Right ventricle myocardium inferior (tissue), 1 donor: ENCODE measurements at places on chromosomes 1 and 21. TPM values are rescaled to one million over a fixed set of nuclear protein-coding genes. Genes with fewer than 3 reads are reported as not detected.
A peak's percentile ranks its signal among the peaks of the same experiment; 100 is the strongest.

GRCh38 chr1:26307363-26307781, 936 bp upstream of the UBXN11 start:
- DNase-seq, result no peak

DNA sequence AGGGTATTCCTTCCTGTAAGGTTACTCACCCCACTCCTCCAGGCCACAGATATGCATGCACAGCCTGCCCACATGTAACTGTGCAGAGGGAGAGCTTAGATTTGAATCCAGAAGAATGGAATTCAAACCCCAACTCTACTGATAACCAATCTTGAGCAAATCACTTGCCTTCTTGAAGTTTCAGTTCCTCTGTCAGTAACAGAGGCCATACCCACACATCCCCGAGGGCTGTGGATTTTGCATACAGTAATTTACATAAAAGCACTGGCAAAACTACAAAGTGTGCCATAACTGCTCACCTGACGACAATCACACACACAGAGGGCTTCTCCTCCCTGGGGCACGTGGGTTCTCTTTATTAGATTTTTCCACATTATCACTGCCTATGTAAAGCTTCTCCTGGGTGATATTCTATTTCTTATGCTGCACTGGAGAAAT, 18.6 kb downstream of the CD247 start:
- no peak for DNase-seq

DNA sequence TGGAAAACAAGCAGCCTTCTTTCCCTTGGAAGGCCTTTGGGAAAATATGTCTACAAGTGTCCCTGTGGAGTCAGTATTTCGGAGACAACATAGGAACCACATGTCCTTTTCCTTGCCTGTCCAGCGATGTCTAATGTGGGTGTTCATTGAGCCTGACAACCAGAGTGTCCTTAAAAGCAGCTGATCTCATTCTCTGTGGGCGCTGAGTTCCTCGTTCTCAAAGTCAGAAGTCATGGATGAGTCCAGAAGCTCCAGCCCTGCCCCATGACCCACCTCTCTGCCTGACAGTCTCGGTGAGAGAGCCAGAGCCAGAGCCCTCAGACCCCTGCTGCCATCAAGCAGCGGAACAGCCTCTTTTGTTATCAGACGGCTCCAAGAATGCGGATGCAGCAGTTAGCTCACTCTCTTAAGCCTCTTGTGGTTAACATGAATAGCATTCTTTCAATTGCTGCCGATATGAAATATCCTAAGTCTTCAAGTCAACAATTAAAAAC, 329.2 kb downstream of the TGFB2 start:
- peak; percentile 22 for DNase-seq

- DNase-seq, result no peak
Observed at GRCh38 chr1:13730291-13730690, 30.3 kb downstream of the PRDM2 start.

- DNase-seq, result no peak
Observed at GRCh38 chr1:4172644-4173599, 272.9 kb upstream of the C1orf174 start.

DNA sequence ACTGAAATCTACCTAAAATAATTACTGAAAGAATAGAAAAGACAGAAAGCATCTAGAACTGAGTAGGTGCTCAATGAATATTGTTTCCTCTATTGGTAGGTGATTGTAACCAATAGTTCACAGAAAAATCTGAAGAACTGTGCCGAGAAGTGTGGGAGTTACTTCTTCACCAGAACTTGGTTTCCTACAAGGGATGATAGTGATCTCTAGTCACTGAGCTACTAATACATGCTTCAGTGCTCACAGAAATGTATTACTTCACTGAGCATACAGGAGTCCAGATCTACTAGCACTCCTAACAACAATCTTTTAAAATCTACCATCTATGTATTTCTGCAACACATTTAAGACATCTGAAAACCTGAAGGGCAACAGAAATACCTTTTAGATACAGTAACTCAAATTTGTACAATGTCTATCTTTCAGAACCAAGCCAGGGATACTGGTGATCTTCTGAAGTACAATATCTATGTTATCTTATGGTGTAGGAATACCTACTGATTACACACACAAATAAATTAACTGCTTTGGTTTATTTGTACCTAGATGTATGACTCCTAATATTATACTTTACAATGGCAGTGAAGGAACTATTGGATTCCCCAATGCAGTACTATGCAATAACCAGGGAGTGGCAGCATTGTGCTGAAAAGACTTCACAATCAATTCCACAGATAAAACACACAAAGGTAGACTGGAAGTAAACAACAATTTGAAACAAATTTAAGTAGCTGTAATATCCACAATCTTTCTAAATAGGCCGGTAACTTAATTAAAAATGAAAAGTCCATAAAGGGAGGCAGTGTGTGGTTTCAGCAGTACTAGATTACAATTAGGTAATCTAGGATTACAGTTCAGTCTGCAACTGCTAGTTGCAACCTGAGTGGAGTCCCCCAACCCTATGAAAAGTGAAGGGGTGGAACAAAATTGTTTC, 243.0 kb downstream of the SLC45A1 start:
- no peak for DNase-seq

GRCh38 chr1:198455966-198456365, 84.5 kb downstream of the ATP6V1G3 start:
- DNase-seq, result no peak

DNA sequence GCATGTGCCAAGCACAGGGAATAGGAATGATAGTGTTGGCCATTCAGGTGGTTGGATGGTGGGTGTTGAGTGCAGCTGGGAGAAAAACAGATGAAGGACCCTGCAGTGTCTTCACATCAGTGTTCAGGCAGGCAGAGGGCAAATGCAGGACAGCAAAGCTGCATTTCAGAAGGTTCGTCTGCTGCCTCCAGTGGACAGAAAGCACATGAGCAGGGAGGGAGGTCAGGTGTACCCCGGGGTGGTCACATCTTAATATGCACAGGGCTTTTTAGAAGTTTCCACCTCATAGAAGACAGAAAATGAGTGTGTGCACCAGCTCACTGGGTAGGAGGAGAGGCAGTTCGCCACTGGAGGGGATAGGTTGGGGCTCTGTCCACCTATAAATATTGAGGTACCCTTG, 184.9 kb downstream of the SLC35F3 start:
- no peak for DNase-seq

DNA sequence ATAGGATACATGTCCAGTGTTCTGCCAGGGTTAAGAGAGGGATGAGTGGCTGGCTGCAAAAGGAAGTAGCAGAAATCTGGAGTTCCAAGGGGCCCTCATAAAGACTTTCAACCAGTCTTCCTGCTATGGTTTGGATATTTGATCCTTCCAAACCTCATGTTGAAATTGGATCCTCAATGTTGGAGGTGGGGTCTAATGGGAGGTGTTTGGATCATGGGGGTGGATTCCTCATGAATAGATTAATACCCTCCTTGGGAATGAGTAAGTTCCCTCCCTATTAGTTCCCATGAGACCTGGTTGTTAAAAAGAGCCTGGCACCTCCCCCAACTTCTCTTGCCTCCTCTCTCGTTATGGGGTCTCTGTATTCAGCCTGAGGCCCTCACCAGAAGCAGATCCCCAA, 10.1 kb upstream of the GNG12 start:
- DNase-seq, result no peak

DNA sequence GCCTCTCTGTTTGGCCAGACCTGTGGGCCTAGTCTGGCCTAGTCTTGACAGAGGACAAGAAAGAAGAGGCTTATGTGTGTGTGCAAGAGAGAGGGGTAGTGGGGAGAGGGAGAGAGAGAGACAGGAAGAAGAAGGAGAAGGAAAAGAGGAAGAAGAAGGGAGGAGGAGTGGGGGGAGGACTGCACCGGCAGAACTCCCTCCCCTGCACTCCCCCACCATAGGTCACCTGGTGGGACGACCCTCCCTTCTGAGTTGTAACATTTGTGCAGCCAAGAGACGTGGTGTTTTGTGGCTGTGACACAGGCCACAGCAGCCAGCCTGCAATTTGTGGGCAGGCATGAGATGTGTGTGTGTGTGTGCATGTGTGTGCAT, 4.3 kb downstream of the INAVA start:
- DNase-seq, result no peak

DNA sequence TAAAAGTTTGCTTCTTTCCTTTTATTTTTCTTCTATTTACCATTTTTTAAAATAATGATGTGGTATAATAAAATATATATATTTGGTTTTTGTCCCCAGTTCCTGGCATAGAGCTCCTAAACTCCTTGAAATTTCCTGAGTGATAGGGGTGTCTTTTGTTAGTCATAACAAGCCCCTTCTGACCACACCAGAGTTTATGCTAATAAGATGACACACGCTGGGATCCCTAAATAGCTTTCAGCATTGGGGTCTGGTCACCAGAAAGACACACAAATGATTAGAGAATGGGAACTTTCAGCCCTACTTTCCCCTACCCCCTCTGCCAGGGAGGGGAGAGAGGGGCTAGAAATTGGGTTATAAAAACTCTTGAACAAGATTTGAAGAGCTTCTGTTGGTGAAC, 56.2 kb downstream of the COL24A1 start:
- DNase-seq, result no peak

GRCh38 chr1:185610954-185611353, 123.2 kb upstream of the HMCN1 start:
- DNase-seq, result no peak

DNA sequence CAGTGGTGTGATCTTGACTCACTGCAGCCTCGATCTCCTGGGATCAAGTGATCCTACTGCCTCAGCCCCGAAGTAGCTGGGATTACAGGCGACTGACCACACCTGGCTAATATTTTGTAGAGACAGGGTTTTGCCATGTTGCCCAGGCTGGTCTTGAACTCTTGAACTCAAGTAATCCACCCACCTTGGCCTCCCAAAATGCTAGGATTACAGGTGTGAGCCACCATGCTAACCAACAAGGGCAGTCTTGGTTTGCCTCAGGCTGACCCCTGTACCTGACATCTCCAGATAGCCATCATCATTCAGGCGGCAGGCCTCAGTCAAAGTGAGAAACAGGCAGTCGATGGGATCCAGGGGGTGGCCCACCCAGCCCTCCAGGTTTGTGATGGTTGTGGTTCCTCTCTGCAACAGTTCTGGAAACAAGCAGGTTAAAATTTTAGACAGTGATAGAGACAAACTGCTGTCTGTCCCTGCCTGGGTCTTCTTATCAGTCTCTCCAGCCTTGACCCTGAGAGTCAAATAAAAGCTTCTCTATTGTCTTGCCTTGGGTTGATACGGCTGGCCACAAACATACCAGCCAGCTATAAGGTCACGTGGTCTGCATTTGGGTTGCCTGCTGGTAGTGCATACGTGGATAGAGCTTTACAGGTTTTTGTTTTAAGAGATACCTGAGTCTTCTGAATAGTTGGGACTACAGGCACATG, 26.8 kb downstream of the UROD start:
- DNase-seq, result no peak

DNA sequence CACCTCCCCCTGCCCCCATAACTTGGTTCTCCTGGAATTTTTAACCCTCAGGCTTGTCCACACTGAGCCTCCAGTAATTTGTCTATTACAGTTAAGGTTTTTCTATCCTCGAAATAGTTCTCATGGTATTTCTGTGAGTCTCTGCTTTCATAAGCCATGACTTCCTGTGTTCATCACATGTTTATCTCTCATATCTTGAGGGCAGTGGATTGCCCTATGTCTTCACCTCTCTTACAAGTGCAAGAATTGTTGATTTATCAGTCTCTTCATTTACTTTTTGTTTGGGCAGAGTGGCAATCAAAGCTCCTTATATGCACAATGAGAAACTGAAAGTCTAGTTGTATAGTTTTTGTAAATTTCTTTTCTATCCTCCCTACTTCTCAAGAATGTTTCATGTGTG, 328.4 kb downstream of the PLA2G4A start:
- DNase-seq, result no peak

DNA sequence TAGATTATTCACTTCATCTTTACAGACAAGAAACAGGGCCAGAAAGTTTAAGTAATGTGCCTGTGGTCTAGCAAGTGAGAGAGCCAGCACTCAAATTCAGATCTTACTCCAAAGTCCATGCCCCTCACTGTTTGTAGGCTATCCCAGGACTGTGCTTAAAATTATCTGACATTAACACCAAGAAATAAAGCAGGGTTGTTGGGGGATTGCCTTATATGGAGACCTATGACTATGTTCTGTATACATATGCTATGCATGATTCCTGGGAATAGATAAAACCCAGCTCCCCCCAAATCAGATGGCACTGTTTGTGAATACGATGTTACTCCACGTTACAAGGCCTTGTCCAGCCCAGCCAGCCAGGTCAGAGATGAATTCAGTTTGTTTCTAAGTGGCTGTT, 131.6 kb upstream of the HOOK1 start:
- no peak for DNase-seq

GRCh38 chr1:110559157-110559556, 40.2 kb upstream of the KCNA10 start:
- no peak for DNase-seq

DNA sequence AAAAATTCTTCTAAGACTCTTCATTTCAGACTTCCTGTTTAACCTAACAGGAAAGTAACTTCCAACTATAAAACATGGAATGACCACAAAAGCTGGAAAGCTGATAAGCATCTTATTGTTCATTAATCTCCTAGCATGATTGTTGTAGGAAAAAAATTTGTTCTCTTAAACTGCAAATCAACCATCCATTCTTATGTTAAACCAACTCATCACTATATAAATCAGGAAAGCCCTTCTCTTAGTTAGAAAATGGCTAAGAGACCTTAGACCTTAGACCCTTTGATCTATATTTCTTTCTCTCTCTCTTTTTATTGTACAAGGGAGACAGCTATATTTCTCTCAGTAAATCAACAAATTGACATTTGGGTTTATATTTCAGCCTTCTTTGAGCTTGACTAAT, 101.4 kb downstream of the UBE2U start:
- DNase-seq, result no peak

DNA sequence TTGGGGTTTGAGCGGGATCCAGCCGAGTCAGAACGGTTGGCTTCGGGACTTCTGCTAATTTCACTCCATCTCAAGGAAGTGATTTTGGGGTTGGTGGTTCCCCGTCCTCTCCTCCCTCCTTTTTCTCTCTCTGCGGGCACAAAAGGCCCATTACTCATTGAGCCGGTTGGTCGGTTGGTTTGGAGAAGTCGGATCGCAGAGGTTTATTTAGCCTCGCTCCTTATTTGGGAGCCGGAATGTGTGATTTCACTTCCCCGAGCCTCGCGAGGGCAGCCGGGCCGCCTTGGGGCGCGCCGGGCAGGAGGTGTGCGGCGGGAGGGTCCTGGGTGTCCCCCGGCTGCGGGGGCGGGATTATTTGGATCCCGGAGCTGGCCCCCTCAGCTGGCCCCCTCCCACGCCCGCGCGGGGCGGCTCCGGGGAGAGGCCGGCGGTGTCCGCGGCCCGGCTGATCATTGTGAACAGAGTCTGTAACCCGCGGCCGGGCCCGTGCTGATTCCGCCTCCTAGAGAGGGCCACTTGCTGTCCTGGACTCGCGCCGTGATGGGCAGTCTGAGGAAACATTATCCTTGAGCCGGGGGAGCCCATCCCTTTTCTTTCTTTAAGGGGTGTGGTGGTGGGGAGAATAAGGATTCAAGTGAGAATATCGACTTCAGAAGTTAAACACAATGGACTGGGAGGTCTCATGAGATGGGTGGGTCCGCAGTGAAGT, 1.2 kb downstream of the MAPKAPK2 start:
- peak; percentile 86 for DNase-seq

Gene SYT2
- not detected for total RNA-seq

Gene PDE9A
- total RNA-seq, result 3.4 TPM

Gene TEKT2
- total RNA-seq, result not detected

Gene PDZK1IP1
- total RNA-seq, result not detected

Gene SHISAL2A
- total RNA-seq, result not detected

Gene BLZF1
- 22.6 TPM for total RNA-seq
